ENCODE measurements at places on chromosomes 12 and 14. TPM values are rescaled to one million over a fixed set of nuclear protein-coding genes. Genes with fewer than 3 reads are reported as not detected.

Gene KRT75
- total RNA-seq: not detected

Gene LRRC9
- 0.19 TPM for total RNA-seq

Gene KRT79
- not detected for total RNA-seq

Gene MAPKAPK5
- 26.2 TPM for total RNA-seq

Gene PTPRR
- total RNA-seq: 1.3 TPM

Gene PTCSC3
- total RNA-seq: not detected

Gene TAS2R9
- not detected for total RNA-seq

Gene MIS18BP1
- total RNA-seq: 6.9 TPM

Gene PARPBP
- total RNA-seq: 0.33 TPM
